ENCODE measurements at places on chromosomes 7 and 10.

DNA sequence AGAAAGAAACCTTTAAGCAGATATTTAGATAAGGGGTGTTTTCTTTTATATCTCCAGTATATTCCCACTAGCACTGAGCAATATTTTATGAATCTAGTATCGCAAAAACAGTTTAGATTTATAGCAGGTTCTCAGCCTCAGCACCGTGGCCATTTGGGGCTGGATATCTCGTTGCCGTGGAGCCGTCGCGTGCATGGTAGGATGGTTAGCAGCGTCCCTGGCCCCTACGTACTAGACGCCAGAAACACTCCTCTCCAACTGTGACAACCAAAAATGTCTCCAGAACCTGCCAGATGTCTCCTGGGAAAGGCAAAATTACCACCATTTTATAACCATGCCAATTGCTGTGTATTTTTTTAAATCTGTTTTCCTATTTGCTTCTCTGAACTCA, 172.9 kb downstream of the CACNB2 start:
- no peak for DNase-seq

DNA sequence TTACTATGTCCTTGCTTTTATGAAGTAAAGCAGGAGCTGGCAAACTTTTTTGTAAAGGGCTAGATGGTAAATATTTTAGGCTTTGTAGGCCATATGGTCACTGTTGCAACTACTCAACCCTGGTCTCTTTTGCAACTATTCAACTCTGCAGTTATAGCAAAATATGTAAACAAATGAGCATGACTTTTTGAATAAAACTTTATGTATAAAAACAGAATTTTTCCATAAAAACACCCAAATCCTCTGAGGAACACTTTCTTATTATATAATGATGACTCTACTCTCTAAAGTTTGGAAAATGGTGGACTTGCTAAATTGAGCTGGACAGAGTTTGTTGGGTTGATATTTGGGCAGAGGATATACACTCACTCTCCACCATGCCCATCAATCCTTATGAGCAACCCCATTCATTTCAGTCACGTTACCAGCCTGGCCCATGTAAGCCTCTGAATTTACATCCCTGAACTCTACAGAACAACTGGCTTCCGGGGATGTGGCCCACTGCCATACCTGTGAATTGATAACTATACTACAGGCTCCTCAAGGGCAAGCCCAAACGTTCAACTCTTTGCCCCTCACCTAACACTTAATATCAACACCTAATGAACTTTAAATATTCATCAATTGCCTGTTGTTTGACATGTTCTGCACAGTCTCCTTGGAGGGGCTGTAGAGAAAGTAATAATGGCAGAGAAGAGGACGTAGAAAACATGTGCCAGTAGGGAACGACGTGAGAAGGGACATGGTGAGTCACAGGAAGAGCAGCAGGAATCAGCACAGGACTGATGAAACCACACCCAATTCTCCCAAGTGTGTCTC, 37.6 kb downstream of the SGMS1 start:
- DNase-seq, result no peak

GRCh38 chr7:74042746-74043522, 15.0 kb downstream of the ELN start:
- DNase-seq, result no peak

DNA sequence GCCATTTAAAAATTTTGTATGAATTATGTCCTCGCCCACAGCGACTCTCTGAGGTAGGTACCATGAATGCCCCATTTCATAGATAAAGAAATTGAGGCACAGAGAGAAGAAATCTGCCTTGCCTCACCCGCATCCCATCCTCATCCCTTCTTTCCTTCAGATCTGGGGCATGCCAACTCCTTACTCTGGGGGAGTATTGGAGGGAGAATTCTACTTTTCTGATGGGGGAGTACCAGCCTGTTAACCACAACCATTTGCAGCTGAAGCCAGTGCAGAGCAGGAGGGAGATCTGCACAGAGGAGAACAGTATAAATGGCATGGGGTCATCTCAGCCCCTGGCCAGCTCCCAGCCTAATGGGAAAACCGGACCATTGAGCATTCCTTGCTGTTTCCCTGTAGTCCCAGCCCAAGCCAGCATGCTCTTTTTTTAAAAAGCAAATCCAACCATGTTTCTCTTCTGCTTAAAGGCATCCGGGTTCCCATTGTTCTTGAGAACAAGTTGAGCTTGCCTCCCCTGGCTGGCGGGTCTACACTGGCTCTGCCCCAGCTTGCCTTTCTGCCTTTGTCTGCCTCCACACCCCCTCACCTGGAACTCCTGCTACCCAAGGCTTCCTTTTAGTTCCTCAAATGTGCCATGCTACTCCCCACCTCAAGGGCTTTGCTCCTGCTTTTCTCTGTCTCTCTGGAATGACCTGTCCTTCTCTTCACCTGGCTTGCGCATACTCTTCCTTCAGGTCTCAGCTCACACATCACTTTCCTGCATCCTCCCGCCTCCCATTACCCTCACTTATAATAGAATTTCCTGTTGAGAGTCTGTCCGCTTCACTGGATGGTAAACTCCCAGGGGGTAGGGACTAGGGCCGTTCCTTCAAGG, 8.8 kb upstream of the ZNF503 start:
- DNase-seq, result no peak

DNA sequence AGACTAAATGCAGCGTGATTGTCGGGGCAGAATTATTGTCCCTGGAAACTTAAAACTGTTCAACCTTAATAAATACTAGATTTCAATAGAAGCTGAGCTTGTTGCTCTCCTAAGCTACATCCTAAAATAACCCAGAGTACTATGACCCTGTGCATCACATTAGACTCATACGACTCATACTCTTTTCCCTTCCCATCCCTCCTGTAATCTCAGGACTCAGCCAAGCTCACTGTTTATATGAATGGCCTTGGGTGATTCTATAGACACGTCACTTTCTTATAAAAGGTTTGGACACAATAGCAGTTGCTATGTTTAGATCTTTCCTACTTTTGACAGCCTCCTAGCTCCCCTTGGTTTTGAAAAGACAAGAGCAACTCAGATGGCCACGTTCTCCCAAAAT, 17.2 kb downstream of the TCF7L2 start:
- no peak for DNase-seq

GRCh38 chr10:103850572-103850895, 4.8 kb downstream of the SH3PXD2A start:
- no peak for DNase-seq

GRCh38 chr7:376306-377079, 86.5 kb downstream of the FOXL3 start:
- peak; percentile 19 for DNase-seq
